ENCODE measurements at places on chromosomes 3 and 15.
A peak's percentile ranks its signal among the peaks of the same experiment; 100 is the strongest.

- peak; percentile 36 for DNase-seq
Measured at GRCh38 chr3:153166206-153166605, 4.2 kb downstream of the RAP2B start.

- DNase-seq = no peak
Measured at GRCh38 chr15:47184908-47185801, 532.1 kb upstream of the SEMA6D start.

GRCh38 chr3:16841904-16842271 is 42.9 kb upstream of the PLCL2 start:
- DNase-seq = no peak

DNA sequence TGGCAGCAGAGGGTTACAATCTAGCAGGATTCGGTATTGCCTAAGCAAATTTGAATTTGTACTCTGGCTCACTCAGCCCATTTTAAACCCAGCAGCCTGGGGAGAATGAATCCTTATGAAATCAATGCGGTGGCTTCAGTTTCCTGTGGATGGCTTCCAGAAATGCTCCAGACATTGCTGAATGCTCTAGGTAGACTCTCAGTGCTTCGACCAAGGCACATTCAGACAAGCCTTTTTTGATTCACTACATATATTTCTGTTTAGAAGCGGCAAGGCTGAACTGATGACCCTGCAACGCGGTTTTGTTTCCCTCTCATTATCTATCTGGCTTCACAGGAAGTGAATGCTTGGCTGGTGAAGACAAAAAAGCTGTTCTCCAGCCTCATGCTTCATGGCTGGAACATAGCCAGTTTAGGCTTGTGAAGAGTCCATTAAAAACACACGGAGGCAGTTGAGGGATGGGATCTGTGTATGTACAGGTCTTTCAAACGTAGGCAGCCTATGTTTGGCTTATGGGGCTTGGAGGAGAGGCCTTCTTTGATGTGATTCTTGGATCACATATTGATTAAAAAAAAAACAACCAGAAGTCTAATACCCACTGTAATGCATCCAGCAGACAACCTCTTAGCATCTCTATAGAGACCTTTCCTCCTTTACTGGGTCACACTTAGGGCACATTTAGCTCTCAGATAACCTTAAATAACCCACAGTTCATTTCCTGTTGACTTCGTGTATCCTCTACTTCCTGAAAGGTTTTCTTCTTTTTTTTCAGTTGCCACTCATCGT is 400.2 kb upstream of the TBL1XR1 start:
- no peak for DNase-seq

GRCh38 chr3:151377768-151378385 is 6.7 kb downstream of the P2RY12 start:
- DNase-seq = no peak

DNA sequence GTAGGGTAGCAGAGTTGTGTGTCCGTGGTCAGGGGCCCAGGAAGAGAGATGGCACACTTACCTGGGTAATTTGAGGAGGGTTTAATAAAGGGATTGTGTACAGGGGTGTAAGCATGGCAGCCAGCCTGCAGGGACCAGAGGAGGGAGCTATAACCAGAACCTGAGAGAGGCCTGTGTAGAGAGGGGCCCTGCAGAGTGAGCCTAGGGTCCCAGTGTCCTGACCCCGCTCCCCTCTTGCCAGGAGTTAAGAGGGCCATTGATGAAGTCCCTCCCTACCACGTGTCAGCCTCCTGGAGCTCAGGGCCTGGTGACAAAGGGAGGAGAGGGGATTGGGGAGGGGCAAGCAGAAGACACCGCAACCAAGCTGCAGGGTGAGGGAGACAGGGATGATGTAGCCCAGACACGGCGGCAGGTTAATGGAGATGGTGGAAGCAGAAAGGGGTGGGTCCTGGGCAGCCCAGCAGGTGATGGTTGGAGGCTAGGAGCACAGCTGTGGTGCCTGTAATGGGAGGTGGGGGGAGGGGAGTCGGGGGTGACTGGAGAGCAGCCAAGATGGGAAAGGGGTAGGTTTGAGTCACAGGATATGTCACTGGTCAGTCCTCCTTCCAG is 165.4 kb upstream of the TOPAZ1 start:
- no peak for DNase-seq

DNA sequence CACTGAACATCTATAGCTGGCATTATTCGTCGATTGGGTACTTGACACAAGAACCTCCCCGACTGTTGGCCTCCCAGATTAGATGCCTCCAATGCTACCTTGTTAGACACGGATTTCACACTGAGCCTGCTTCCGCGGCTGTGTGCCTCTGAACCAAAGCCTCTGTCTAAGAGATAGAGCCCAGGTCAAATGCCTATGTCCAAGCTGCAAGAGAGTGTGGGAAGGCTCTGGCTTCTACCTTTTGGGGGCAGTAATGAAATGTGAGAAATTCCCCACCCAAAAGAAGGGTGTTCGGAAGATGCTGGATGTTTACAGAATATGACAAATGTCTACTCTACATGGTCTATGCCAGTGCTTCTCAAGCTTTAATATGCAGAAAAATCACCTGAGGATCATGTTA is 2.0 kb upstream of the RPUSD2 start:
- no peak for DNase-seq

DNA sequence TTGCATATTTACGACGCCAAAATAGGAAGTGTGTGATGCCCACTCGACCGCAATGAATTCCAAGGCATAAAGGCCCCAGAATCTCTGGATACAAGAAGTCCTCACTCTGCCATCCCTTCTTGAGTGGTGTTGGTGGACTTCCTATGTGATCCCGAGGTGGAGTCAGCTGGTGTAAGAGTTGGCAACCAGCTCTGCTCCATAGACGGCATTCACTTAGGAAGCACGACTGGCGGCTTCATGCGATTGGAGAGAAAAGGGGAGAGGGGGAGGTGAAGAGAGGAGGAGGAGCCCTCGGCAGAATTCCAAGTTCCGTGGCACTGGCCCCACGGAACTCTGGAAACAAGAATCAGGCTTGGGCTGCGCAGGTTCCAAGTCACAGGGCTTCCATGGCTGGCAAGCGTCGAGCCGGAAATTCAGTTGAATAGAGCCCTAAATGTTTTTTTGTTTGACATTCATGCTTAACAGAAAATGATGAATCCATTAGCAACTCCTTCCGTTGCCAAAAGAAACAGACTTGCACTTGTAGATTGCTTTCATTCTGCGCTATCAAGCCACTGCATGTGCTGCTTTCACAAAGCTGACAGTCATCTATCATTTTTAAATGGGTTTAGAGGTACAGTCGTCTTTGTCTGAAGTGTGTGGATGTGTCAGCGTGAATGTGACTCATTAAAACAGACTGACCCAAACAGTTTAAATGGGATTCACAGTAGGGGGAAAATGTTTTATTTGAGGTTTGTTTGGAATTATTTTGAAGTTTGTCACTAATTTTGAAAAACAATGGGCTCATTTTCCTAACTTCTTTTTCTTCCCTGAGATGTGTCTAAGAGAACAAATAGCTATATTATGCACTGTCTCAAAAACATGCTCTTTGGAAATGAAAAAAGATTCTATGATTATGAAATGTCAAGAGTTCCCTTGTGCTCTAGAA is 428.3 kb upstream of the ATP11B start:
- no peak for DNase-seq

- peak; percentile 23 for DNase-seq
Measured at GRCh38 chr3:194137506-194138474, 1.8 kb downstream of the HES1 start.

DNA sequence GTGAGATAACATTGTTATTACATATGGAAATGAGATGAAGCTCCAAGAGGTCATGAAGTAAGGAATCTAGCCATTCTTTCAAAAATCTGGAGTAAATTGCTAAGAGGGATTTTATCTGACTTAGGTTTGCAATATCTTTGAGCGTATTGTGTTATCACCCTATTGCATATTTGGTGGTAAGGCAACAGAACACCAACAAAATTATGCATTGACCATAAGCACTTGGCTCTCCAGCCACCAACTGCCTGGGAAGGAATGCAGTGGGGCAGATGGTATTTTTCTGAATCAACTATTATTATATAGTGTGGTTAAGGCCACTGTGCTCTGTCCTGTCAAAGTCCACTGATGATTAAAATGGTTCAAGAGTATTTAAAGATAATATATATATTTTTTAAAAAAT is 287.9 kb upstream of the SEMA6D start:
- DNase-seq = no peak

DNA sequence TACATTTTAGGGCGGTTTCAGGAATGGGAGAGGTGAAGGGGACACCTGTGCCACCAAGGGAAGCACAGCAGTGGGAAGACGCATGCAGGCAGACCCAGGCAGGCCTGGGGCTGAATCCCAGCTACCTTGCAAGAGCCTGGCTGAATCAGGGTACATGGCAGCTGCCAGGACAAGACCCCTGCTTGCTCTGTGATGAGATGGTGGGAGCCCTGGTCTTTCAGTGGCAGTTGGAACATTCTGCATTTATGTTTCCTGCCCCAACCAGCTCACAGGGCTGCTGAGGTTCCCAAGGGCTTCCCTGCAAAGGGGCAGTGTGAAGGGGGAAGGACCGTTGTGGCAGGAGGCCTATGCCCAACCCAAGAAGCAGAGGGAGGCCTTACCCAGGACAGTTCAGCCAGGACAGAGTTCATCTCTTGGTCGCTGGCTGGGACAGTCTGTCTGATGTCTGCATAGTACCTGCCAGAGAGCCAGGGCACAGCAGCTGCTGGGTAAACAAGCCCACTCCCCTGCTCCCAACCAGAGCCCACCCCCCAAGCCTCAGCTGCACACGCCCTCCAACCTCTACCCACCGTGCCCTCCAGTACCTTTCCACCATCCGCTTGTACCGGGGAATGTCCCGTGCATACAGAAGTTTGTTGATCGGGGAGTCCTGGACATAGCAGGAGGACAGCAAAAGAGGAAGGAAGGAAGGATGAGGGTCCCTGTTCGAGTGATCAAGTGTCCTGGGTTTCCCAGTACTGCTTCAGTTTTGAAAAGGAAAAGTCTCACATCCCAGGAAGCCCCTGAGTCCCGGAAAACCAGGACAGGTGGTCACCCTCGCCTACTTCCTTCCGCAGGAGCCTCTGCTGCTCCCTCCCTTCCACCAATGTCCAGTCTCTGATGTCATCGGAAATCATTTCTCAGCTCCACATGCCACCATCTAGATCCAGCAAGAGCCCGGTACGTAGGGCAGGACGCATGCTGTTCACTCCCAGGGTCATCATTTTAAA is 23.1 kb downstream of the PLXNB1 start:
- no peak for DNase-seq

DNA sequence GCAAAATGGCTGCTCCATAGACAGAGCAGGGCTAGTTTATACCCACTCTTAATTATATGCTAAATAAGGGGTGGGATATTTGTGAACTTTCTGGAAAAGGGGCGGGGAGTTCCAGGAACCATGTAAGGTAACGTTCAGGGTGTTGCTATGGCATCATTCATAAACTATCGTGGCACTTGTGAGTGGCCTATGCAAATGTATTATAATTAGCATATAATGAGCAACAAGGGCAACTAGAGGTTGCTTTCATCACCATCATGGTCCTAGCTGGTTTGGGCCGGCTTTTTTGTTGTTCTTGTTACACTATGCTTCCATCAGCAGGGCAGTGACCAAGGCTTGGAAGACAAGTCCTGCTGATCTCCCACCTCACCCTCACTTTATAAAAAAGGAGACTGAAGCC is 43.2 kb upstream of the FGD5 start:
- DNase-seq = no peak

GRCh38 chr3:7630351-7630911 is 769.5 kb downstream of the GRM7 start:
- no peak for DNase-seq

GRCh38 chr15:82051664-82052063 is 5.8 kb upstream of the MEX3B start:
- no peak for DNase-seq

GRCh38 chr15:45586601-45587094 is 531 bp upstream of the BLOC1S6 start:
- DNase-seq = no peak

- peak; percentile 100 for DNase-seq
Measured at GRCh38 chr3:133573054-133573628, 345 bp upstream of the CDV3 start.

GRCh38 chr3:46669191-46669999 is 24.1 kb downstream of the ALS2CL start:
- no peak for DNase-seq

DNA sequence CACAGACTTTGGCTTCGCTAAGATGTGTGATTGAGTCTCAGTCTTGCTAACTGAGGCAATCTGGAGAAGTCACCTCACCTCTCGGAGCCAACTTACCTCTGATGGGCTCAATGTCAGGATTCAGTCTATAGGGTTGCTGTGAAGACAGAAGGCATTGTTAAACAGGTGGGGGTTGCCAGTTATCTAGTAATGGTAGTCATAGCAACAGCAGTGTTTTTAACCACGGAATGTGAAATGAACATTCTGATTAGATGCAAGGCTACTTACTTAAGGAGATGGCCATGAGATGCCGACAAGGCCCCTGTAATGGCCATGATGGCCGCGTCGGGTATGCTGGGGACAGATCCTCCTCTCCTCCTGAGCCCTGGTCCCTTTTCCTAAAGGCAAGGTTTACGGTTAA is 243.1 kb downstream of the GABRG3 start:
- no peak for DNase-seq

DNA sequence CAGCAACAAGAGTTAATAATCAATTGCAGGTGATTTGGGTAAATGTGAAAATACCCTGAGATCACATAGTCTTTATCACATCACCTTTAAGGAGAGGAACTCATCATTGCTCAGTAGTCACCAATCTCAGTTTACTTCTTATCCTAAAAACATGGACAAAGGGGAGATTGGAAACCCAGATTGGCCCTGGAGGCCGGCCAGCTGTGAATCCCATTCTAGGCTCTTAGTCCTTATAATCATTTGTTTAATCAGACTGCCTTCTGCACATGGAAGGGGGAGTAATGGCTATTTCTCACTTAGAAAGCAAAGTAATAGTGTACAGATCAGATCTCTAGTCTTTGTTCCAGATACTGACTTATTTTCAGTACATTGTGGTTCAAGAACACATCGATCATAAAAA is 37.2 kb upstream of the CPB1 start:
- no peak for DNase-seq

DNA sequence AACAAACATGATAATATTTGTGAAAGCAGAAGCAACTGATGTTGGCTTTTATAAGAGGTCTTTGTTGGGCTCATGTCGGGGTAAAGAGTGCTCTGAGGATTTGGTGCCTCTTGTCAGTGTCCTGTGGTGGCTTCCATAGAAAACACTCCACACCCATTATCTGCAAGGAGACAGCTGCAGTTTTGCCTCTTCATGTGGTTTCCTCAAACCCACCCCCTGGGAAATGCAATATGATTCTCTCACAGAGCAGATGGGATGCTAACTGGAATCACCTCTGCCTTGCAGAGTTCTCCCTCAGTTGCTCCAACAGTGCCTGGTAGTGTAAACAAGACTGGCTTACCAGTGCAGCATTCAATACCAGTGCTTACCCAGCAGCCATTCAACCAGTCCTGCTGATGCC is 771.4 kb upstream of the CFAP20DC start:
- DNase-seq = no peak

Data from activated T-cell treated with anti-CD3 and anti-CD28 coated beads for 4 hours (primary cell).